ENCODE measurements at places on chromosomes 1 and 21. TPM values are rescaled to one million over a fixed set of nuclear protein-coding genes. Genes with fewer than 3 reads are reported as not detected.

DNA sequence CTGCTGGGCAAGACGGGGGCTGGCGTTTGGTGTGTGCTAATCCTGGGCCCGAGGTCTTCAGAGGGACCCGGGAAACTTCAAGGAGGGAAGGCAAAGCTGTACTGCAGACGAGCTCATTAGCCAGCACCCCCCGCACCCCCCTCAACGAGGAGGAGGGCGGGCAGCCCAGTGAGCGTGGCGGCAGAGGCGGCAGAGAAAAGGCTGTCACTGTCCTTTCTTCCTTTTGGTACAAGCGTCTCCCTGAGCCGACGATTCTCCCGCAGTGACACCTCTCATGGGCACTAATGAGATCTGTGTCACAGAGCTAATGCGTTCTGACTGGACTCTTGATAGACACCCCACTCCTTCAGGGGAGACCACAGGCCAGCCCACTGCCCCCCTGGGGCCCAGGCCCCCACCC is 29.5 kb downstream of the DMAP1 start:
- no peak for DNase-seq

- no peak for DNase-seq
These were observed 21.0 kb upstream of the PIK3CD start for GRCh38 chr1:9630331-9631111.

DNA sequence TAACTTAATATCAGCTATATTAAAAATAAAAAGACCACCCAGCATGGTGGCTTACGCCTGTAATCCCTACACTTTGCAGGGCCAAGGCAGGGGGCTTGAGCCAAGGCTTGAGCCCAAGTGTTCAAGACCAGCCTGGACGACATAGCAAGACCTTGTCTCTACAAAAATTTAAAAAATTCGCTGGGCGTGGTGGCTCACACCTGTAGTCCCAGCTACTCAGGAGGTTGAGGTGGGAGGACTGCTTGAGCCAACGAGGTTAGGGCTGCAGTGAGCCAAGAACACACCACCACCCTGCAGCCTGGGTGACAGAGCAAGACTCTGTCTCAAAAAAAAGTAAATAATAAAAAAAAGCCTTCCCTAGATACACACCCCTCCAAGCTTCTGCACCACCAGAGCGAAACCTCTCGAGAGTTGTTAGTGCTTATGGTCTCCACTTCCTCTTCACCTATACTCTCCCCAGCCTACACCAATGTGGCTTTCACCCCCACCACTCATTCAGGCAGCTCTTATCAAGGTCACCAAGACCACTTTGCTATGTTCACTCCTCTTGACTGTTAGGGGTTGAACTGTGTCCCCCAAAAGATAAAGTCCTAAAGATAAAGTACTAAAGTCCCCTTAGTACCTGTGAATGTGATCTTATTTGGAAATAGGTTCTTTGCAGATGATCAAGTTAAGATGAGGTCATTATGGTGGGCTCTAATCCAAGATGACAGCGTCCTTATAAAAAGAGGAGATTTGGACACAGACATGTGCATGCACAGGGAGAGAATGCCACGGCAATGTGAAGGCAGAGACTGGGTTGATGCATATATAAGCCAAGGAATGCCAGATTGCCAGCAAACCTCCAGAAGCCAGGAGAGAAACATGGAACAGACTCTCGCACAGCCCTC is 6.8 kb upstream of the PPP1R15B start:
- no peak for DNase-seq

SLC9C2 gene
- total RNA-seq: 0.36 TPM

MIXL1 gene
- 0.33 TPM for total RNA-seq

AK5 gene
- total RNA-seq: 0.82 TPM

VWA5B1 gene
- not detected for total RNA-seq

BCAR3 gene
- total RNA-seq: 17.5 TPM

IL10RB gene
- 25.5 TPM for total RNA-seq

C1orf50 gene
- total RNA-seq: 10.1 TPM
